ENCODE measurements at places on chromosomes 16 and 17.

- no peak for DNase-seq
These were observed 92.6 kb downstream of the KANSL1 start for GRCh38 chr17:46100590-46100989.

GRCh38 chr17:47883589-47884426 lies 12.2 kb upstream of the SP2 start:
- no peak for DNase-seq

DNA sequence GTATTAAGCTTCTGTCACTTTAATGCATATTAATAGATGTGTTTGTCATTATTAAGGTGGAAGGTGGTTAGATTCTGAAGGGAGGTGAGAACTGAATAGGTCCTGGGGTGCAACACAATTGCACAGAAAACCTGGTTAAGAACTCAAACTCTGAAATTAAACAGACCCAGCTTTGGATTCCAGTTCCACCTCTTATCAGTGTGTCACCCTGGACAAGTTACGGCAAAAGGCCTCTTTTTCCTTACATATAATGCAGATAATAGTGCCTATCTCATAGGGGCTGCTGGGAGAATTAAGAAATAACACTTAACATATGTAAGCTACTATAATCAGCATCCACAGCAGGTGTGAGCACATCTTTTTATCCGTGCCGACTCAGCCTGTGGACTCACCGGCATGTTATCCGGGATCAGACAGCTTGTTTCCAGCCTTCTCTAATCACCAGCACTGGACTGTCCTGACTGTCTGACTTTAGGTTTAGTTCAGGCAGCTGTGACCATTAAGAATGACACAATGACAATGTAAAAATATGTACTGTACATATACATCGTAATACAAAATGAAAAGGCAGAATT lies 31.4 kb downstream of the TEX2 start:
- DNase-seq, result no peak

GRCh38 chr16:9042533-9042932 lies 48.9 kb upstream of the HAPSTR1 start:
- DNase-seq, result no peak

GRCh38 chr16:69595127-69596036 lies 29.6 kb downstream of the NFAT5 start:
- DNase-seq, result no peak

- DNase-seq, result no peak
These were observed 41.5 kb upstream of the CBFA2T3 start for GRCh38 chr16:89018282-89019158.

DNA sequence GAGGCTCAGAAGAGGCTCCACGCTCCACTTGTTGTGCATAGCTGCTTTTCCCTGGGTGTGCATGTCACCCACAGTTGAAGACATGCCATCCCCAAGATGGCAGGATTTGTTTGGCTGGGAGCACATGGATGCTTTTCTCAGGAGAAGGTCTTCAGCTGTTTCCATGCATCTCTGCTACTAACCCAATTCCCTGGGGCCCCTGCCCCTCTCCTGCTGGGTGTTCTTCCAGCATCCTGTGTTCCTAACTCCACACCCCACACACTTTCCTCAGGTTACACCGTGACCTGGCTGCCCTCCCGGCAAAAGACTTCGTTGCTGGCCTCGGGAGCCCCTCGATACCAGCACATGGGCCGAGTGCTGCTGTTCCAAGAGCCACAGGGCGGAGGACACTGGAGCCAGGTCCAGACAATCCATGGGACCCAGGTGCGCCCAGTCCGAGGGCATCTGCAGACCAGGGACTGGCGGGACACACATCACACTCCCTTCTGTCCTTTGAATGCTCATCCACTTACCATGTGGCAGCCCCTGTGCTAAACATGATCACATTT lies 21.5 kb downstream of the ITGAL start:
- no peak for DNase-seq

GRCh38 chr17:32226886-32227285 lies 38.7 kb upstream of the RHBDL3 start:
- no peak for DNase-seq

DNA sequence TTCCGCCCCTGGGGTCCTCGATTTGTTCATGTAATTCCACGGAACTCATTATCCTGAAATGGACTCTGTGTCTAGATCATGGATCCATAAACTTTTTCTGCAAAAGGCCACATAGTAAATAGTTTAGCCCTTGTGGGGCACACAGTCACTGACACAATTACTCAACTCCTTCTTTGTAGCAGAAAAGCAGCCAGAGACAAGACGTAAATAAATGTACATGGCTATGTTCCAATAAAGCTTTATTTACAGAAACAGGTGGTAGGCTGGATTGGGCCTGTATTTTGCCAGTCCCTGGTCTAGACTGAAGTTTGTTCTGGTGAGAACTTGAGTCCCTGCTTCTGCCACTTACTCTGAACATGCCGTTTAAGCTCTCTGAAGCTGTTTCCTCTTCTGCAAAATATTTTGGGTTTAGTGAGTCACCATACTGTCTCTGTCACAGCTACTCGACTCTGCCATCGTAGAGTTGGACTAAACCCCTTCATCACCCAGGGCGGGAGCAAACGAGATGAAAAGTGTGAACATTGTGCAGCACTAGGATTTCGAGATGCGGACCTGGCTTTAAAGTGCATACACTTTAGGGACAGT lies 61.9 kb upstream of the FOXF1 start:
- DNase-seq, result no peak

GRCh38 chr16:56233795-56234566 lies 42.7 kb downstream of the GNAO1 start:
- DNase-seq, result no peak

- DNase-seq, result no peak
These were observed 142.4 kb downstream of the TOX3 start for GRCh38 chr16:52404546-52404945.

- peak; percentile 75 for DNase-seq
These were observed at the start of gene METTL23 for GRCh38 chr17:76726776-76727718. Gene METTL23 (plus strand): TSS chr17:76726839. CDS start chr17:76729711, 2,872 bp downstream.

DNA sequence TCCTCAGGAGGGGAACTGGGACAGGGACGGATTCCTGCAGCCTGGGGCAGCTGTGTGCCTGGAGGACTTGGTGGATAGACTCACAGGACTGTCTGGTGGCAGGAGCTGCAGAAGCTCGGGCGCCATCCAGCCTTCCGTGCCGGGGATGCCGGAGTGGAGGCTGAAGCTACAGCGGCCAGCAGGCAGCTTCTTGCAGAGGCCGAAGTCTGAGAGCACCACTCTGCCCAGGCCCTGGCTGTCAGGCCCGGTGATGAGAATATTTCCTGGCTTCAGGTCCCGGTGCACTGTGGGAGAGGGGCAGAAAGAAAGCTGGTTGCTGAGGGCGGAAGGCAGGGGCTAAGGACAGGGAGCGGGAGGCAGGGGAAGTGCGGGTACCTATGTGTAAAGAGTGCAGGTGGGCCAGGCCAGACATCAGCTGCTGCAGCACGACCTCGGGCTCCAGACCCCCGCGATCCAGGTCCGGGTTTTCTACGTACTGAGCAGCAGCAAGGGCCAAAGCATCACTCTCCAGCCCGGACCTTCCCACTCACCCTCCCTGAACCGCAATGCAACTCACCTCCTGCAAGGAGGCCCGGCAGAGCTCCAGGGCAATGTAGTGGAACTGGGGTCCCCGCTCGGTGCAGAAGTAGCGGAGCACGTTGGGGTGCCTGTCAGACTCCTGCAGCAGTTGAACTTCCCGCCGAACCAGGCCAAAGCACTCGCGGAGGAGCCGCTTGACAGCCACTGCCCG lies 16.1 kb downstream of the PLK1 start:
- no peak for DNase-seq

DNA sequence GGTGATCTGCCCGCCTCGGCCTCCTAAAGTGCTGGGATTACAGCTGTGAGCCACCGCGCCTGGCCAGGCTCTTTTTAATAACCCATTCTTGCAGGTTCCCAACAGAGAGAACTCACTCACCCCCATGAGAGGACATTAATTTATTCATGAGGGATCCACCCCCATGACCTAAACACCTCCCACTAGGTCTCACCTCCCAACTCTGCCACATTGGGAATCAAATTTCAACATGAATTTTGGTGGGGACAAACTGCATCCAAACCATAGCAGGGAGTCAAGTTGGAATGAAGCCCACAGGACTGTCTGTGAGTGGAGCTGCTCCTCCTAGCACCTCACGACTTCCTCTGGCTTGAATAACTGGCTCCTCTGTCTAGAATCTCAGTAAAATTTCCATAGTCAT lies 85.5 kb downstream of the WWP2 start:
- DNase-seq, result no peak

GRCh38 chr17:26766743-26767142 lies 527.2 kb upstream of the WSB1 start:
- DNase-seq, result no peak

DNA sequence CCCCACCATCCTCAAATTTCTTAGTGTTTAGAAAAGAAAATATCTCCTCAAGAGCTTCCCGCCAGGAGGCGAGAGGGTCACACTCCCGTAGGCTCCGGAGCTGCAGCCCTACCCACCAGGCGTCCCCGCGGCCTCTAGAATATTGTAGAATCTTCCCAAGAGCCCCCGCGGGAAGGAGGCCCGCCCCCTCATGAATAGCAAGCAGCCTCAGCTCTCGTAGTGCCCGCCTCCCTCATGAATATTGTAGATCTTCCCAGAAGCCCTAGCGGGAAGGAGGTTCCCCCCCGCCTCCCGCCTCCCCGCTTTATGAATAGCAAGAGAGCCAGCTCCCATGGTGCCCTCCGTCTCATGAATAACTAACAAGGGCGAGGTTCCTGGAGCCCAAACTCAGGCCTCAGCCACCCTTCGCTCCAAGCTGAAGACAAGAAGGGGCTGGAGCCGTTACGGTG lies at the start of gene FBXO47:
FBXO47 (minus strand) TSS at position 114 of the 449 bp plus-strand sequence. CDS start 4,378 bp downstream, outside the sequence.
- DNase-seq, result peak; percentile 72

DNA sequence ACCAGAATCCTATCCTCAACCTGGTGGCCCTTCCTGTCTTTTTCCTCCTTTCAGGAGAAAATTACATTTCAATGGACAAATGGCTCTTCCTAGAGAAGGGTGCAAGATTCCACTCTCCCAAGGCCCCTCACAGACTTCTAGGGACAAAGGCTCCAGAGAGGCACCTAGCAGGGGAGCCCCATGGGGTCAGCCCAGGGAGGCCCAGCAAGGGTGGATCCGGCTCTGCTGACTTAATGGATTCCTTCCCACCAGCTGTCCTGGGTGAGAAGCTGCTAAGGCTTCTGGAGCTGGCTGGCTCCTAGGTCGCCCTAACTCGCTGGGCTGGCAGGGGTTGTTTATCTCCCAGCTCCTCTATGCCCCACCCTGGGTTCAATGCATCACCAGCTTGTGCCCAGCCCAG lies 152.4 kb downstream of the ZNF423 start:
- DNase-seq, result no peak

DNA sequence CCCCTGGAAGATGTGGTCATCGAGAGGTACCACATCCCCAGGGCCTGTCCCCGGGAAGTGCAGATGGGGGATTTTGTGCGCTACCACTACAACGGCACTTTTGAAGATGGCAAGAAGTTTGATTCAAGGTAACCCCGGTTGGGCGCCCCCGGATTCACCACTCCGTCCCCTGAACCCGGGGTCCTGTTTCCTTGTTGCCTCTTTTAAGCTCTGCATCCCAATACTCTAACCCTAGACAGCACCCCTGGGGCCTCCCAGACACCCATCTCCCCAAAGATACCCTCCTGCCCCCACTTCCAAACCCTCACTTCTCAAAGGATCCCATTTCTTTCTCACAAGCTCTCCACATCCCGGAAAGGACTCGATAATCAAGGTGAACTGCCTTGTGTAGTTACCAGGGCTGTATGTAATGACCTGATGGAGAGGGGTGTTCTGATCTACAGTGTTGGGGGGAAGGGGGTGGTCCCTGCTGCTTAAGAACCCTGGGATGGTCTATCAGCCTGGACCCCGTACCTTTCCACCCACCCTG lies 412 bp downstream of the FKBP10 start:
- no peak for DNase-seq

DNA sequence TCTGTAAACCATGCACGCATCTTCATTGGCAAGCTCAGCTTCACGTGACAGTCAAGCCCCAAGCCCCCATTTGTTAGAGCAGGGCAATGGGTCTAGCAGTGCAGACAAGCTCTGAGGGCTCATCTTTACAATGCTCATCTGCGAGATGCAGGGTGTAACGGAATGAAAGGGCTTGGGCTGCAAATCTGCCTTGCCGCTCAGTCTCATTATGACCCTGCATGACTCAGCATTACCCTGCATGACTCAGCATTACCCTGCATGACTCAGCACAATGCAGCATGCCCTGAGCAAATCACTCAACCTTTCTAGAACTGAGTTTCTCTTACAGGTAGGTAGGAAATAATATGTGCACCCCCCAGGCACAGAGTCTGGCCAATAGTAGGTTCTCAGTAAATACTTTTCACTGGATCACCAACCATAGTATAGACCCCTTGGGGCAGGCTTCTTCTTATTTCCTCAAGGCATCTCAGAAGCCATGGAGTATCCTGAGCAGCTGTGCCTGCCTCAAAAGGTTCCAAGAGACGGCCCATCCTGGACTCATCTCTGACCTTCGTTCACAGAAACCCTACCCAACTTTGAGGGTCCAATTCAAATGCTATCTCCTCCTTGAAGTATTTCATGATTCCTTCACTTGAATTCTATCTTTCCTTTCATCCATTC lies 391.3 kb upstream of the CDH5 start:
- DNase-seq, result no peak

GRCh38 chr16:79336437-79337229 lies 263.9 kb downstream of the MAF start:
- no peak for DNase-seq

GRCh38 chr17:40345161-40345993 lies 19.2 kb downstream of the GJD3 start:
- no peak for DNase-seq

GRCh38 chr16:15434079-15434424 lies 336 bp upstream of the BMERB1 start:
- DNase-seq, result no peak

- no peak for DNase-seq
These were observed 7.1 kb downstream of the LGALS3BP start for GRCh38 chr17:78972507-78973105.

DNA sequence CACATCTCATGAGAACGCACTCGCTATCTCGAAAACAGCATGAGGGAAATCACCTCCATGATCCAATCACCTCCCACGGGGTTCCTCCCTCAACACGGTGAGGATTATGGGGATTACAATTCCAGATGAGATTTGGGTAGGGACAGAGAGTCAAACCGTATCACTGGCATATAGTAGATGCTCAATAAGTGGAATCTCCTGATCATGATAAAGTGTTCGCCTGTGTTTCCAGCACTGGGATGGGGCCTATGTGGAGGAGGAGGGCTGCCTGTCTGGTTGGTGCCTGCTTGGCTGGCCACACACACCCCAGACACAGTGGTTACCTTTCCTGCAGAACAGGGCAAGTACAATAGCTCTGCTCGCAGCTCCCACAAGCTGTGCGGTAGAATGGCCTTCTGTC lies 6.1 kb upstream of the MGAT5B start:
- DNase-seq, result no peak

- no peak for DNase-seq
These were observed 66.3 kb downstream of the WIPI1 start for GRCh38 chr17:68390888-68391545.
